Stimulated activated CD8-positive, alpha-beta memory T cell treated with anti-CD3 and anti-CD28 coated beads, Interleukin-4, amount 100 ng/mL, for 48 hours (primary cell): ENCODE measurements at places on chromosomes 2 and 18.

GRCh38 chr2:158101384-158101926 is at the start of gene UPP2:
TSS of gene UPP2 (plus strand) at chr2:158101876. CDS start at chr2:158102064, 188 bp downstream.
- no peak for DNase-seq

DNA sequence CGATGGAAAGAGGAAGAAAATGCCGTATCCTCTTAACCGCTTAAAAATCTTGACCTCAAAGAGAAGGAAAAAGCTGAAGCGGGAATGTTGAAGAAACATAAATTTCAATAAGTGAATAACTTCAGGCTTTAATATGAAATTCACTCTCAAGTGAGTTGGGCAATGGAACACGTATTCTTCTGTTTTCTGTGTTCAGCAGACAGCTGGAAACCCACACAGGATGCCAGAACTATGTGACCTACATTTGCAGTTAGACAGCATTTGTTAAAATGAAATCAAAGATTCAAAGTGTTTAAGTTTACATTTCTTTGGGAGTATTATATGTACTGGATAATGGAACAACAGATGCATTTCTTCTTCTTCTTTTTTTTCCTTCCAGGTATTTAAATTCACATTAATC is 80.5 kb upstream of the SPATS2L start:
- DNase-seq = no peak

- no peak for DNase-seq
These were observed 84.1 kb upstream of the SLC66A3 start for GRCh38 chr2:11071211-11071610.

GRCh38 chr2:101253013-101253702 is 472 bp downstream of the CNOT11 start:
- peak; percentile 75 for DNase-seq

GRCh38 chr2:190178066-190178722 is 115.7 kb upstream of the MSTN start:
- no peak for DNase-seq

- no peak for DNase-seq
These were observed 73.5 kb downstream of the LIMS1 start for GRCh38 chr2:108607706-108608301.

- DNase-seq = no peak
These were observed 185.8 kb downstream of the NDUFA10 start for GRCh38 chr2:239839306-239839705.

- DNase-seq = no peak
These were observed 146.2 kb upstream of the OSR1 start for GRCh38 chr2:19504400-19505198.

GRCh38 chr18:49247781-49248180 is 212.7 kb downstream of the DYM start:
- no peak for DNase-seq

GRCh38 chr2:187594801-187595200 is 40.6 kb upstream of the TFPI start:
- DNase-seq = no peak

DNA sequence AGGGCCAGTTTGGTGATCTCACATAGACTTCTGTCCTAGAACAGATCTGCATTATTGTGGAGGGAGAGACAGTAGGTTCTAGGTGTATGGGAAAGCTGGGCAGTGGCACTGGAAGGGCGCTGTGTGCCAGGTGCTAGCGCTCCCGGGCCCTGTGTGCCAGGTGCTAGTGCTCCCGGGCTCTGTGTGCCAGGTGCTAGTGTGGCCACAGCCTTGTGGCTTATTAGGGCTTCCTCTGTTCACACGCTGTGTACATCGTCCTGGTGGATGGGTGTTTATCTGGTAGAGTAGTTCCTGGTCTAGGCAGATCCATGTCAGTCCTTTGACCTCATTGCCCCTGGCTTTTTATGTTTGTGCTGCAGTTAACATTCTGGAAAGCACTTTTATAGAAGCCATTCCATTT is 263.4 kb downstream of the AGAP1 start:
- no peak for DNase-seq

DNA sequence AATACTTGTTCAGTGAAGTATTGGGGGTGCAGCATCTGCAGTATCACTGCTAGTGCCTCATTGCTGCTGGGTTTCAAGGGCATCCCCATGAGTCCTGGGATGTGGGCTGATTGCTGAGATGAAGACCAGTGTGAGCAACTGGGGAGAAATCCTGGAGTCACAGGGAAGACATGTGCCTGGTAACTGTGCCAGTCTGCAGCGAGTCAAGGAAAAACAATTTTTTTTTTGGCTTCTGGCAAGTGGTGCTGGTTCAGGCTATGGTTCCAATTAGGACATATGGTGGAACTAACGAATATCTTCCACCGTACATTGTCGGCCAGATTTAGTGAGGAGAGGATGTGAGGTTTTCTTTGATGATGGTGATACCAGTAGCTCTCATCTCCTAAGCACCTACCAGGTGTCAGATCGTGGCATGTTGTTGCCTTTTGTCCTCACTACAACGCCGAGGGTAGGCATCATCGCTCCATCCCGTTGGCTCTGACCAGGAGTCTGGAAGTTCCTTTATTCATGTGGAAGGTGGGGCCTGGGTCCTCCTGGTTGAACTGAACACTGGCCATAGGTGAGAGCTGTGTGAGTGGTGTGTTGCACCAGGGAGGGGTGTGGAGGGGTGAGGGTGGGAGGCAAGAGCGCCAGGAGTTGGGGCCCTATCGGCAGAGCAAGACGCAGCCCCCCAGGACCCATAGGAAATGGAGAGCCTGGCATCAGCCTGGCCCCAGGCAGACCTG is 118.0 kb upstream of the HS6ST1 start:
- no peak for DNase-seq

- no peak for DNase-seq
These were observed 12.3 kb downstream of the ARID5A start for GRCh38 chr2:96548558-96549465.

DNA sequence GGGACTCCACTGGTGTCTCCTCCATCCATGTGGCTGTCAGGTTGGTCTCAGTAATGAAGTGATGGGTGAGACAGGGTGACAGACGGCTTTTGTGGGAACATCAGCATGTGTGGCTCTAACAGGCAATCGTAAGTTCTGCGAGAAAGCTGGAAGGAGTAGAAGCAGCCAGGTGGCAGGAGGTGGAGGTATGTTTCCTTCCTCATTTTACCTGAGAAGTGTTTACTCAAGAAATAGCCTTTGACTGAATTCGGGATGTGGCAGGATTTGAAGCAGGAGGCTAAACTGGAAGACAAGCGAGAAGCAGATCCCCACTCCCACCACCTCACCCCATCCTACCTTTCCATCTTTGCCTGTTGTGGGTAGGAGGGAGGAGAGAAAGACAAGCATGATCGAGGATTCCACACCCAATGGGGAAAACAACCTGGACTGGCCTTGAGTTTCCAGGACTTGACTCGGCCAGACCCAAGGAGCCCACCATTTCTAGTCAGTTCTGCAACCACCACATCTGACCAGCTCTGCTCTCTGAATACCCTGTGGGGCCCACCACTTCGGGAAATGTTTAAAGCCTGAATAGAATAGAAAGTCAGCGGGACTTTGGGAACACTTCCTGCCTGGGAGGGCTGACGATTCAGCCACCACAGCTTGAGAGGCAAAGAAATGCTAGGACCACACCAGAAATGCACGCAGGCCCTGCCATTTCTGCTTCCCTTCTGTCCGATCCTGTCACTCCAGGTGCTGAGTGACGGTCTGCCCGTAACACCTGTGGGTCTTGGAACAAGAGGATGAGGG is 1.2 kb downstream of the ABCG8 start:
- DNase-seq = no peak

DNA sequence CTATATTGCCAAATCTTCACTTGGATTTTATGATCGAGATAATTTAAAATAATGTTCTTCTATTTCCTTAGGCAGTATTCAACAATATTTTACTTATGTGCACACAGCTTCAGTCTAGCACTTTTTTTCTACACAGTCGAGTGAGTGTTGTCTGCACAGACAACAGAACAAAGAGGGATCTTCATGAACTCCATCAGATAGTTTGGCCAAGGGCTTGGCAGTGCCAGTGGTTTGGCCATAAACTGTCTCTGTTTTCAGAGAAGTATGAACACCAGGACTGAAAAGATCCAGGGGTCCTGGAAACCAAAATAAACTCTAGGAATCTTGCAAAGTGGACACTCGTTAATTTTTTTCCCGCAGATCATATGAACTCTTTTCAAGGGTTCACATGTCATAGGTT is 547.3 kb downstream of the PLCL1 start:
- no peak for DNase-seq

DNA sequence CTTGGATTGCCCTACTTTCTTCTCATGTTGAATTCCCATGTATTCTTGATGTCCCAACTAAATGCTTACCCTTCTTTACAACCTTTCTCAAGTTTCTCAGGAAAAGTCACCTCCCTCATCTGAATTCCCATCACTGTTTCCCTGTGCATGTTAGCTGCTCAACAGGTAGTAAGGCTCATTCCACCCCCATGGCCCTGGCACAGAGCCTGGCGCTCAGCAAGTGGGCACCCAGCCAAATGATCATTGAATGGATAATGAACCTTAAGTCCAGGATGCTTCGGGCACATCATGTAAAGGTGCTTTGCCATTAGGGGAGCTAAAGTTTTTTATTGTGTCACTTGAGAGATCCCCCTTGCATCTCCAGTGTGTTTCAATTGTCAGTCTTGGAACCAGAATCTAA is 124.0 kb downstream of the PKP4 start:
- DNase-seq = no peak

GRCh38 chr18:4017480-4017879 is 437.6 kb downstream of the DLGAP1 start:
- no peak for DNase-seq

GRCh38 chr2:39741871-39742270 is 37.2 kb downstream of the THUMPD2 start:
- no peak for DNase-seq

GRCh38 chr2:164737612-164738081 is 104.0 kb downstream of the COBLL1 start:
- peak; percentile 30 for DNase-seq

- DNase-seq = no peak
These were observed 176.5 kb upstream of the SALL3 start for GRCh38 chr18:78803104-78803503.

DNA sequence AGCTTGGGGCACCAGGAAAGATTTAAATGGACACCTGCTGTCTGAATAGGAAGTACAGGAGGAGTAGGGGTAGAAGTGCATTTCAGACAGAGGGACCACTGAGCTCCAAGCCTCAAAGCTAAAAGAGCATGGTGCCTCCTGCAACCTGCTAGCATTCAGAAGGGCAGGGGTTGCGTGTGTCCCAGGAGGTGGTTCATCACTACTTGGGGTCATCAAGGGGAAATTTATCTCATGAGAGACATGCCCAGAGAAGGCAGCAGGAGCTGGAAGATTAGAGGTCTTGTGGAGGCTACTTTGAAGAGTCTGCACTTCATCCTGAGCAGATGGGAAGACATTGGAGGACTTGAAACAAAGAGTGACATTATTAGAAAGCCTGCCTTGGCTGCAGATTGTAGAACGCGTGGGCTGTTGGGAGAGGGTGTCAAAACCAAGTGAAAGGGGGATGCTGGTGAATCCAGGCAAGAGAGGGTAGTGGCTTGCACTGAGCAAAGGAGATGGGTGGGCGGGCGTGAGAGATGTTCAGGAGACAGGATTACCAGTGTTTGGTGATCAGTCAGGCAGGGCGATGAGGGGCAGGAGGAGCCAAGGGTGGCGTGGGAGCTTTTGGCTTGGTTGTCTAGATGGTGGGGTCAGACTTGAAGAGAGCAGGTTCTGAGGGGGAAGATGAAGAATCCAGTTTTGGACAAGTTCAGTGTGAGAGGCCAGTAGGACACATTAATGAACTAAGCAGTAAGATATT is 154.0 kb downstream of the DYSF start:
- no peak for DNase-seq

DNA sequence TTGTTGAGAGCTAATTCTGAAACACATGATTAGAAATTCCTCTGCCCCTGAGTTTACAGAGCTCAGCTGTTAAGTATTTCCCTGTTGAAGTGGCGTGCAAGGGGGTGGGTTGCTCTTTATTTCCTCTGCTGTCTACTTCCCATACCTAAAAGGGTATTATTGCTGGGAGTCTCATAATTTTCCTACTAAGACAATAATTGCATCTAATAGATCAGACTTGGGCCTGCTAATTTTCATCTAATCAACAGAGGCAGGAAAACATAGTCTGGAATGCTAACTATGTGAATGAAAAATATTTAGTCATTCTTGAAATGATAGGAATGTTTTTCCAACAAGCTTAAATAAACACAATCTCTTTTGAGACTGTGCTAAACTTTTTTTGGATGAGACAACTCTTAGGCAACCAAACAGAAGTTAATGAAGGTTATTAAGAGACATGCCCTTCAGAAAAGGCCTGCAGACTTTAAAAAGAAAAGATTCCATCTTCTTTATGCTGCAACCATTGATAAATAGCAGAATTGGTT is 111.4 kb downstream of the FEZ2 start:
- no peak for DNase-seq

- DNase-seq = no peak
These were observed 307.7 kb downstream of the TNS1 start for GRCh38 chr2:217695033-217695520.

GRCh38 chr2:111704246-111704645 is 179.7 kb downstream of the ANAPC1 start:
- peak; percentile 52 for DNase-seq

- DNase-seq = no peak
These were observed 86.3 kb upstream of the NPAS2 start for GRCh38 chr2:100733391-100734187.
